CD4-positive, CD25-positive, alpha-beta regulatory T cell (primary cell): ENCODE measurements at places on chromosomes 5 and 9.

- DNase-seq, result no peak
Observed at GRCh38 chr5:27875148-27875547, 836.8 kb upstream of the CDH9 start.

DNA sequence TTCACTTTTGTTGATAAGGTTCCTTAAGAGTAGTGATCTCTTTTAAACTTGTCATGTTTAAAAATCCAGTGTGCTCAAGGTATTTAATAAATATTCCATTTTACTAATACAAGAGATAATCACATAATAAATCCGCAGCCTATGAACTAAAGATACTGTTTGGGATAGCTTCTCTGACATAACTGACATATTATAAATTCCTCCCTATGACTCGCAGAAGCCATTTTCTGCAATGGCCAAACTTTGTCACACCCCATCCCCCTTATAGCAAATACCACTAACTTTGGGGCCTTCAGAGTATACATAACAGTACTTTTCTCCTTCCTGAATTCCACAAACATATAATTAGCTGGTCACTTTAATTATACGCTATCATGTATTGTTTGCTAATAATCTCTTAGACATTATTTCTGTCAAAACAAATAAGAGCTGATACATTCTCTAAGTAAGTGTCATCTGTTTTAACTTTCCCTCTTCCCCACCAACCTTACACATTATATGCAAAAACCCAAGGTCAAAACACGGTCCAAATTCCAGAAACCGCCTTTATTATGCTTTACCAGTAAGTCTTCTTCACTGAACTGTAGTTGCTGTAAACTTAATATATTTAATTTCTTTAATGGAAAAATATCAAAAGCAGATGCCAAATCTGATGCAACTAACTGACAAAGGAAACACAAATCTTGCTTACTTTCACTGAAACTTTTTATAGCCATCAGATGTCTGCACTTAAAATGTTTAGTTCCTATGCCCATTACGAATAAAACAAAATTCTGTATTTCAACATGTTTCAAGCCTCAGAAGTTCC is 971 bp downstream of the TMEM267 start:
- no peak for DNase-seq

DNA sequence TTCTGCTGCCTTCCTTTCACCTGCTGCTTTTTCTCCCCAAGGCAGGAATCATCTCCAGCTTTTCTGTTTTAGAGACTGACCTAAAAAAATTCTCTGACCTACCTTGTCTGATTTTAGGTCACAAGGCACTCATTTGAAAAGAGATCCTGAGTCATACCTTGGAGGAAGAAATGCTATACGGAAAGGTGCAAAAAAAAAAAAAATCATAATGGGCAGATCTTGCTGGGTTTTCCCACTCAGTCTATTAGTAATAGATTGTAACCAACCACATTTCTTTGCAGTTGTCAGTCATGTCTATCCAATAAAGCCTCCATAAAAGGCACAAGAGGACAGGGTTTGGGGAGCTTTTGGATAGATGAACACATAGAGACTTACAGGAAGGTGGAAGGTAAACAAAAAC is 70.0 kb downstream of the MTREX start:
- no peak for DNase-seq

- DNase-seq, result no peak
Observed at GRCh38 chr9:107942856-107943255, 453.3 kb upstream of the KLF4 start.

- no peak for DNase-seq
Observed at GRCh38 chr9:137149363-137149762, 10.4 kb downstream of the GRIN1 start.

- DNase-seq, result no peak
Observed at GRCh38 chr5:159817262-159818029, 98.8 kb upstream of the ADRA1B start.

GRCh38 chr9:4833781-4834560 is 41.2 kb downstream of the RCL1 start:
- DNase-seq, result no peak

DNA sequence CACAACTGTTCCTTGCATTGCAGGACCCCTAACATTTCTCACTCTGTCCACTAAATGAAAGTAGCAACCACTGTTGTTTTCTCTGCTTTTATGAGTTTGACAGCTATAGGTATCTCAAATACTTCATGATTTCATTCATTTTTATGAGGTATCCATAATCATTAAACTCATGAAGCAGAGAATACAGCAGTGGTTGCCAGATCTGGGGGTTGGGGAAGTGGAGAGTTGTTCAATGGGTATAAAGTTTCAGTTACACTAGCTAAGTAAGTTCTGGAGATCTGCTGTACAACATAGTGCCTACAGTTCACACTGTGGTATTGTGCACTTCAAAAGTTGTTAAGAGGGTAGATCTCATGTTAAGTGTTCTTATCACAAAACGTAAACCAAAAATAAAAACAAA is 23.4 kb upstream of the CAMK4 start:
- no peak for DNase-seq

DNA sequence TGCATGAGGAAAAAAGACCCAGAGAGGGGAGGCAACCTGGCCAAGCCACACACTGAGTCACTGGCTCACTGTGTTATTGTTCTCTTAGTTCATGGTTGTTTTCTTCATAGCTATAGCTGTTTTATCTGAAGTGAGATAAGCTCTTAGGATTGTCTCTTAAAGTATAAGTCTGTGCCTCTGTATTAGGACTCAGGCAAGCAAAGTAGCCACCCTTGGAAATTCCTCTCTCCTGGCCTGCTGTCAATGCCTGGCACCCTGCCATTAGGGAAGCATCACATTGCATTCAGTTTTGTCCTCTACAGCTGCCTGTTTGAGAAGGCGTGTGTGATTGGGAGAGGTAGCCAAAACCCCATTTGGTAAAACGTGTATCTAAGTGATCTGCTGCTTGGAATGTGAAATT is 147.4 kb upstream of the GLRA1 start:
- no peak for DNase-seq

DNA sequence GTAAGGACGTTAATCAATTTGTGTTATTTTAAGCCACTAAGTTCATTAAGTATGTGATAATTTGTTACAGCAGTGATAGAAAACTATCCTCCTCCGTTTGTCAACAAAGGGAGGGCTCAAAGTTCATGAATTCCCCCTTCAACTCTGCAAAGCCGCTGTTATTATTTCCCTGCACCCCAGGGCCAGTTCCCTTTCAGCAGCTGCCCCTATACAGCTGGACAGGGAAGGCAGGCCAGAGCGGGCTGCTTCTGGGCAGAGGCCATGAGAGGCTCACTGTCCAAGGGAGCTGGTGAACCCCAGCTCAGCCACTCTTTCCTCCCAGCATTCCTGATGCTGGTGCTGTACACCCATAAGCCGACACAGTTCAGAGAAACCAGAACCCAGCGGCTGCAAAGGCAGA is 102.4 kb upstream of the GPR151 start:
- DNase-seq, result no peak

GRCh38 chr9:132351404-132352045 is 3.3 kb downstream of the SETX start:
- no peak for DNase-seq

GRCh38 chr9:35605351-35606137 is 482 bp downstream of the TESK1 start:
- DNase-seq, result peak; percentile 51

DNA sequence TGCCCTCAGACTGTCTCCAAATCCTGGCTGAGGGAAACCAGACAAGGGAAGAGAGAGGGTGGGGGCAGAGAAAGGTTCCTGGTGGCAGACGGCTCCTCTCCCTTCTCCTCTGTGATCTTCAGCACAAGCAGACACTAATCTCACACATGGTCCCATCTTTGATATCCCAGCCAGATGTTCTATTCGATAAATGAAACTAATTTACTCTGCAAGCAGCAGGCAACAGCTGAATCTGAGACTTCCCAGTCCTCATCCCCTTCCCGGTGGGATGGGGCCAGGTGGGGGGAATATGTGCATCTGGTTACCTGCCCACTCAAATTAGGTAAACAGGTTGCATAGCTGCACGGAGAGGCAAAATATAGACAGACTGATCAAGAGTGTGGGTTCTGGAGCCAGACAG is 208.9 kb upstream of the PANK3 start:
- no peak for DNase-seq

GRCh38 chr9:100700689-100701318 is 122.9 kb downstream of the CAVIN4 start:
- DNase-seq, result no peak

DNA sequence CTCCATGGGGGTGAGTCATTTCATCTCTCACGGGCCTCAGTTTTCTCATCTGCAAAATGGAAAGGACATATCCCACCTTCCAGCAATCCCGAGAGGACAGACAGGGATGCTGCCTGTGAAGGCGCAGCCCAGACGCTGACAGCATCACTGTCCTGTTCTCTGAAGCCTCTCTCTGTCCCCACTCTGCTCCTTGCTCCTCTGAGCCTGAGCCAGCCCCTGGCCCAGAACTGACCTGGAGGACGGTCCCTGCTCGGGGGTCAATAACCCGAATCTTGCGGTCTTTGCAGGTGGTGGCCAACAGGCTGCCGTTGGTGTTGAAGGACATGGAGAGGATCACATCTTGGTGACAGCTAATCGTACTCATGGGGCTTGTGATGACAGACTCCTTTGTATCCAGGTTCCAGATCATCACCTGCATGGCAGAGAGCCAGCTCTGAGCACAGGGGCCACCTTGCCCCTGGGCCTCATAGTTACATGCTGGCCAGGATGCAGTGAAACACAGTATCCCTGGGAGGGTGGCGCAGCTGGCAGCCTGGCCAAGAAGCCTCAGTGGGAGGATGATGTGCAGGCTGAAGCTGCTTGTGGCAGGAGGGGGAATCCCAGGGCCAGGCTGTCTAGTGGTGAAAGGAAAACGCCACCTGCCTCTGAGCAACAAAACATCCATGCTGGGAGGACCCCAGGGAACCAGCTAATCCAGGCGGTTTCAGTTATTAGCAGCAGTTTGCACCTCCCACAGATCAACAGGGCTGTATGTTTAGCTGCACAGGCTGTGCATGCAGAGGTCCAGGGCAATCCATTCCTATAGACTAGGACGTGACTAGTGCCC is 14.0 kb upstream of the TRIM14 start:
- no peak for DNase-seq
